Activated T-helper 1 cell treated with anti-CD3 and anti-CD28 coated beads, Interleukin-2, amount 50 U/mL, for 16 hours (primary cell): ENCODE measurements at places on chromosomes 5 and 9.

DNA sequence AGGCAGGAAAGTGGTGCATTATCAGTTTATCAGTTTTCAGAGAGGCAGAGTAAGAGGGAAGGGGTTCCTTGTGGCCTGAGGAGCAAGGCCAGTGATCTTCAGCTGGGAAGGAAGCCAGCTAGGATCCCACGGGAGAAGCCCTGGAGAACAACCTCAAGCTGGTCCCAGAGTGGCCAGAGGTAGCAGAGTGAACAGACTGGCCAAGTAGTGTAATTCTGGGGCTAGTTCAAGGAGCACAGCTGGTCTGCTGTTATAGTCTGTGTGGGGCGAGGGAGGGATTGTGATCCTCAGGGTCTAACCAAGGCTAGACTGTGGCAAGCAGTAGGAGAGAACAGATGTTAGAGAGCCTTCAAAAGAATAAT, 164.6 kb downstream of the CARTPT start:
- no peak for DNase-seq

DNA sequence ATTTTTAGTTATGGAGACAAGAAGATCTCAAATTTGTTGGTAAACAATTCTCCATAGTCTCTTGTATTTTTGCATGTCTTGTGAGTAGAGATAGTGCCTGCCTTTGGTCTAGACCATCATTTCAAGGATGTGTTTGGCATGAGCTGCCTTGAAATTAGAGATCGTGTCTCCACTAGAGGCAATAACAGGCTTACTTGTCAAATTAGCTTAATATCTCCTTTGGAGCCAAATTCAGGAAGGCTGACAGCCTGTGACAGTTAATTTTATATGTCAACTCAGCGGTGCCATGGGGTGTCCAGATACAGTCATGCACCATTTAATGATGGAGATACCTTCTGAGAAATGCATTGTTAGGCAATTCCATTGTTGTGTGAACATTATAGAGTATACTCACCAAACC, 24.8 kb upstream of the PRDM9 start:
- no peak for DNase-seq

DNA sequence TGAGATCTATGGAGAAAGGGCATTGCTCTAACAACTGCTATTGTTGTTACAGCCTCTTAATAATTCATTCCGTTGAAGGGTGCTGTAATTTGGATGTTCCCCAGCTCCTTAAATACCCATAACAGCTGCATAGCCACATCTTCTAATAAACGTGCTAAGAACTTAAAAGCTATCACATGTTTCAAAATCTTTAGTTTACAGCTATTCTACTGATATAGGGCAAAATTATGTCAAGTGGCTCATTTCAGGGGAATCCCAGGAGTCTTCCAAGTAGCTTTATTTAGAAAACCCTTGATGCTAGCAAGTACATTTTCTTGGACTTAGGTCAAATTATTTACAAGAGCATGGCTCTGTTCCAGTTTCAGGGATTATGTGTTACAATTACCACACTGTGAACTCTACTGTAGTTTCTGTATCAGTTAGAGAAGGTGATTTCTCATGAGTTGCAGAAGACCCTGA, 990.4 kb upstream of the ACO1 start:
- no peak for DNase-seq

DNA sequence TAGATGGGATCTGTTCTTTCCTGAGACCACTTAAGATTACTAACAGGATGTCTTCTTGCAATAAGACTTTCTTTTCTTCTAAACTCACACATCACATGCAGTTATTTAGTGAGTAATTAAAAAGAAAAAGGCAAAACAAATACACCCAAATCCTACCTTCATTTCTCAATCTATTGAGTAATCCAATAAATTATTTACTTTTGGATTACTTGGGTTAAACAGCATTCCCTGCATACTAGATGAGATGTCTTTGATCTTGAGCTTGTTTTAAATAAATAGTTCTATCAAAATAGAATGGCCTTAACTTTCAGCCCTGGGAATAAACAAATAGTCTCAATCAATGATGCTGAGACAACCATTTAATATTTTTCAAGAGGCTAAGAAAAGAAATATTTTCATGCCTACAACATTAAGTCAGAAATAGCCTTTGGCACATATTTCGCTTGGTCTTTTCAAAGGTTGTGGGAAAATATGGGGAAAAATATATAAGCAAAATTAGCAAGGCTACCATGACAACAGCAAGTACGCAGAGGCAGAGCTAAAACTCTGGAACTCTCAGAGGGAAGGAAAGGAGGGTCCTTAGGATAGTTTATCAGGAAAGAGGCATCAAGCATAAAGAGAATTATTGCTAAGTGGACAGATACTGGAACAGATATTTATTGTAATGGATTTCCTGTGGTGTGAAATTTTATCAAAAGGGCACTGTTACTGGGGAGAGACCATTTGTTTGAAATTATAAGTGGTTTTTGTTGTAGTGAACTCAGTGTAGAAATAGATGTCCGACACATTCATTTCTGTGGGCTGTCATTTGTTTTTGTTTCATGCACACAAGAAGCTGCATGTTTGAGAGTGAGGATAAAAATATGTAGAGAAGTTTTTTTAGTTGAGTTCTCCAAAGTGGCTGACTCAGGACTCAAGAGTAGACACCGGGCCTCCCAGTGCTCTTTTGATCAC, 70.2 kb upstream of the CDH6 start:
- DNase-seq = no peak

DNA sequence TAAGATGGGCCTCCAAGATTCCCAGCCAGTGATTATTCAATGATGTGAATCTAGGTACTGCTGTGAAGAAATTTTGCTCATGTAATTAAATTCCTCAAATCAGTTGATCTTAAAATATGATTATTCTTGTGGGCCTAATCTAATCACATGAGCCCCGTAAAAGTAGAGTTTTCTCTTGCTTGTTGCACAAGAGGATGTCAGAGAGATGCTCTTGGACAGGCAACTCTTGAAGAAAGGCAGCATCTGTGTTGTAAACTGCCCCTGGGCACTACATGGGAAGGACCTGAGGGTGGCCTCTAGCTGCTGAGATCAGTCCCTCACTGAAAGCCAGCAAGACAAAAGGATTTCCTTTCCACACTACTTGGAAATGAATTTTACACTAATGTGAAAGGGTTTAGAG, 132.9 kb downstream of the TRPM3 start:
- no peak for DNase-seq

DNA sequence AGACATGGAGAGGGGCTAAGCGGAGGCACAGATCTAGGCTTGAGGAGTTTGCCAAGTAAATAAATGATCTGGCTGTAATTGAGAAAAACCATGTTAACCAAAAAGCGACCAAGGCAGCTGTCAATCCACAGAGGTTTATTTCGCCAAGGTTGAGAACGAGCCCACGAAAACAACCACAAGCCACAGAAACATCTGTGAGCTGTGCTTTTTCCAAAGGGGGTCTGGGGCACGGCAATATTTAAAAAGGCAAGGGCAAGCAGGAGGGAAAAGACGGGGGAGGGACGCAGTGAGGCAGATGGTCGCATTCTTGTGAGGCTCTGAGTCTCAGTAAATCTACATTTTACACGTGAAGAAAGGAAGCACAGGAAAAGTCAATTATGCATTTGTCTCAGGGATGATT, 25.4 kb downstream of the CCT5 start:
- DNase-seq = no peak

DNA sequence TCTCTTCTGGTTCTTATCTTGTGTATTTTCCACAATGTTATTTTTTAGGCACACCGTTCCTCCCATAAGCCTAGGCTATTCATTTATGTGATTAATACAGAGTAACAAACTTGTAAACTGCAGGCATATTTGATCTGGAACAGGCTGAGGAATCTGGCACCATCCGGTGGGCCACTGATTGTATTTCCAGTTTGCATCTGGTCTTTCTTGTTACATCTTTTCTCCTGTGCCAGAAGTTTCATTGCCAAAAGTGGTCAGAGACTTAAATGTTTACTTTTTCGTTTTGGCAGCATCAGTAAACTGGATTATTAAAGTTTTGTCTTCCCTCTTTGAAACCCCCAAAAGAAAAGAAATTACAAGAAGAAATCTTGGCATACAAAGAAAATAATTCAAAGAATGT, 17.9 kb upstream of the ZCCHC7 start:
- no peak for DNase-seq

- DNase-seq = no peak
Observed at GRCh38 chr9:112789473-112789872, 38.9 kb downstream of the SNX30 start.

- no peak for DNase-seq
Observed at GRCh38 chr5:170143091-170143490, 37.4 kb downstream of the FOXI1 start.

- no peak for DNase-seq
Observed at GRCh38 chr5:1483856-1484729, 38.9 kb upstream of the SLC6A3 start.

DNA sequence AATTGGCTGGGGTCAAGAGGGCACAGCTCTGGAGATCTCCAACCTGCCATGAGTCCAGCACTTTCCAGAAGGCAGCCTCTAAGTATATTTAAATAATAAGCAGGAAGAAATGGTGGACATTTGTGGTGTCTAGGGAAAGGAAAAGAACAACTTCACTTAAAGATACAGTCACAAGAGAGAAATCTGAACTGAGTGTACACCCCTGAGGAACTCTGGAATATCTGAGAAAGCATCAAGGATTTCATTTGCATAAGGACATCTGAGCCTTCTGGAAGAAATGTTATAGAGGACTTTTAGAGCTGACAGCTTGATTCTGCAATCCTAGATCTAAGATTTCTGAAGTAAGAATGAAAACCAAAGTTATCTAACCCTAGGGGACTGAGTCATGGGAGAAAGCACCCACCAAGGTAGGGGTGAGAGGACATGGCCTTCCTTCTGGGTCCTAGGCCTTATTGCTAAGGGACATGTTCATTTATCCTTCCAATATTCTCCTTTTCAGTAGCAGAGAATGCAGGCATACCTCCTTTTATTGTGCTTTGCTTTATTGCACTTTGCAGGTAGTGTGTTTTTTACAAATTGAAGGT, 253.4 kb upstream of the SLC24A2 start:
- no peak for DNase-seq

GRCh38 chr9:16308645-16309044, 561.8 kb downstream of the BNC2 start:
- DNase-seq = no peak
